Endothelial cell of umbilical vein (primary cell): ENCODE measurements at places on chromosomes 5 and 9. TPM values are rescaled to one million over a fixed set of nuclear protein-coding genes. Genes with fewer than 3 reads are reported as not detected.

- no peaks in the 10 kb centered on the region for H3K4me1 ChIP-seq
- no peaks in the 10 kb centered on the region for H3K36me3 ChIP-seq
- peaks cover 6% of the 10 kb centered on the region for H3K27me3 ChIP-seq
- H3K27ac ChIP-seq = no peak overlapping the region
- no peak for DNase-seq
Measured at GRCh38 chr5:146079695-146080373, 25.5 kb downstream of the PLAC8L1 start.

- H3K36me3 ChIP-seq = no peaks in the 10 kb centered on the region
- no peak overlapping the region for H3K4me3 ChIP-seq
- peak; percentile 90 for DNase-seq
- H3K4me1 ChIP-seq = peaks cover 2% of the 10 kb centered on the region
- no peak overlapping the region for H3K27ac ChIP-seq
Measured at GRCh38 chr9:764105-764524, 77.4 kb upstream of the DMRT1 start.

SERINC5 gene
- total RNA-seq = 9.9 and 10.1 TPM in 2 replicates

DNA sequence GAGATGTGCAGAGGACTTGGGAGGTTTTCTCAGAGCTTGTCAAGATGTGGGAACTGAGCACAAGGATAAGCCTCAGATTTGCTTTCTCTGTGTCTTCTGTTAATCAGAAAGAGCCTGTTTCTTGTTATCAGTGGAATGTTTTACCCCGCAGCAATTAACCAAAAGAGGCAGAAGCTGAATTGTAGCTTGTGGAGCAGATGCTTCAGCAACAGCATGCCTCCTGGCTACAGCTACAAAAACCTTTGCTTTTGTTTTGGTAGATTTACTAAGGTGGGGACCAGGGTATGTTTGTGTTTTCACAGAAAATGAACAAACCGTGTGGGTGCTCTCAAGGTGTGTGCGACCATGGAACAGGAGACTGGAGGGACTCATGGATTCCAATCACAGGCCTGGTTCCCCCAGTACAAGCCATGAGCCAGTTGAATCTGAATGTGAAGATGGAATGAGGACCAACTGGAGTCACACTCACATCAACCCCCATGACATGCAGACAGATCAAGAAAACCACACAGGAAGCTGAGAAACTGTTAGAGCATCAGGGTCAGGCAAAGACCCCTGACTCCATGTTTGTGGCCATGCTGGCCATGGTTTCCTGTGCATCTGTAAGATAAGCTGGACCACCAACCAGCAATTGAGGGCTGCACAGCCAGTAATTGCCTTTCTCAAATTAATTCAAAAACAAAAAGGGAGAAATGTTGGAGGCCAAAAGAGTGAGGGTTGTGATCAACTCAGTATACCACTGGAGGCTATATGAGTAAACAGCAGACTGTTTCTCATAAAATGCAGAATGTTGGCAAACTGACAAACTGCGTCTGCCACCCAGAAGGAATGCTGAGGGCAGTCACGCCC, 6.9 kb downstream of the UGT3A2 start:
- H3K36me3 ChIP-seq = no peaks in the 10 kb centered on the region
- H3K4me3 ChIP-seq = no peak overlapping the region
- H3K4me1 ChIP-seq = no peaks in the 10 kb centered on the region
- no peaks in the 10 kb centered on the region for H3K27me3 ChIP-seq

GRCh38 chr5:97019435-97020117, 83.7 kb downstream of the LNPEP start:
- no peak overlapping the region for H3K4me3 ChIP-seq
- no peaks in the 10 kb centered on the region for H3K36me3 ChIP-seq
- H3K4me1 ChIP-seq = no peaks in the 10 kb centered on the region
- no peaks in the 10 kb centered on the region for H3K27me3 ChIP-seq
- no peak overlapping the region for H3K27ac ChIP-seq

GRCh38 chr5:130324953-130325671, 420.8 kb downstream of the CHSY3 start:
- H3K27me3 ChIP-seq = no peaks in the 10 kb centered on the region
- H3K36me3 ChIP-seq = no peaks in the 10 kb centered on the region
- no peak for DNase-seq
- peak overlapping the region; percentile 86 for H3K27ac ChIP-seq

- no peak overlapping the region for H3K27ac ChIP-seq
- no peaks in the 10 kb centered on the region for H3K4me1 ChIP-seq
- no peaks in the 10 kb centered on the region for H3K27me3 ChIP-seq
- no peaks in the 10 kb centered on the region for H3K36me3 ChIP-seq
- H3K4me3 ChIP-seq = no peak overlapping the region
Measured at GRCh38 chr9:31321256-31321655, 1063.2 kb upstream of the ACO1 start.

CDC20B gene
- 0.14 and 0.22 TPM in 2 replicates for total RNA-seq
